Bronchial epithelial cell (primary cell): ENCODE measurements at places on chromosomes 4 and X. TPM values are rescaled to one million over a fixed set of nuclear protein-coding genes. Genes with fewer than 3 reads are reported as not detected.

Gene C4orf54
- total RNA-seq: under 0.01 TPM in 2 replicates

Gene VEGFC
- 7.2 and 8.7 TPM in 2 replicates for total RNA-seq

DNA sequence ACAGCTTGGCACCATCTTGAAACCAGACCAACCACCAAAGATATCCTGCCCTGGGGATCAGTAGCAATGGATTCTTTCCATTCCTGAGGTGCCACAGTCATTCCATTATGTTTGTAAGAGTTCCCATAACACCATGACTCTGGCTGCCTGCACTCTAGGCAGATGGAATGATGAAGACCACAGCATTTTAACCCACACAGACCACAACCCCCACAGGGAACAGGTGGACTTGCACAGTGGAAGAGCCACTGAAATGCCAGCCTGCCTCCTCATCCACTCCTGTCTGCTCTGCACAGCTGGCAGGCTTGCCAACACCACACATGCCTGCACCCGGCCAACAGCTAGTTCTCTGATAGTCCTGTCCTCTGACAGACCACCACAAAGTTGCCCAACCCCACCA is 2362.2 kb upstream of the AGA start:
- DNase-seq: no peak

DNA sequence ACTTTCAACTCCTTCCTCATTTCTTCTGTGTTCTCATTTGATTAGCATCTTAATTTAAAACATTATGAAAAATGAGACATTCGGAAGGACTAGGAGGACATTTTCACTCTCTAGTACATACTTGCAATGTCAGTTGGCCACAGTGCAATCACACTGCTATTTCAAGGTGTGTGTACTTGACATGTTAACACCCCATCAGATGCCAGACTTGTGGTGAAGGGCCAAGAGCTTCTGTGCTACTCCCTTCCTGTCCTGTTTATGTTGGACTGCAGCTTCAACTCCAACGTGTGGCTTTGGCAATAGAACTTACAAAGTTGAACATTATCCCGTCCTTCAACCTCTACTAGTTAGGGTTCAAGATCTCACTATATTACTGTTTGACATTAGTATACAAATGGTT is 221.0 kb downstream of the PALLD start:
- peak; percentile 65 for DNase-seq

DNA sequence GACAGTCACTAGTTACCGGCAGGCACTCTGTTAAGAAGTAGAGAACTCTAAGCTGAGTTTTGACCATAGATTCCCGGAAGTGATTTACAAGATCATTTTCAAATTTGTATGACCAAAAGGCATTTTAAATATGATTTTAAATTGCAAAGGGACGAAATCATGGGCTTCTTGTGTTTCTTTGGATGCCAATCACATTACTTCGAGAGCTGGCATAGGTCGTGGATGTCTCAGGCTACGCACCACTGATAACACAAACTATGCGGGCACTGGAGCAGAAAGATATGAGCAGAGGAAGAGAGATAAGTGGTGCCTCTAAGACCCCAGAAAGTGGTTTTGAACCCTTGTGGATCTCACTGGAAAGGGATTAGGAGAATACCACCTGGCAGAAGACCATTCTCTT is 294.2 kb upstream of the FTHL17 start:
- no peak for DNase-seq

Gene RASGEF1B
- 2.6 and 6.8 TPM in 2 replicates for total RNA-seq

Gene BMPR1B
- total RNA-seq: 14.5 and 15.3 TPM in 2 replicates

DNA sequence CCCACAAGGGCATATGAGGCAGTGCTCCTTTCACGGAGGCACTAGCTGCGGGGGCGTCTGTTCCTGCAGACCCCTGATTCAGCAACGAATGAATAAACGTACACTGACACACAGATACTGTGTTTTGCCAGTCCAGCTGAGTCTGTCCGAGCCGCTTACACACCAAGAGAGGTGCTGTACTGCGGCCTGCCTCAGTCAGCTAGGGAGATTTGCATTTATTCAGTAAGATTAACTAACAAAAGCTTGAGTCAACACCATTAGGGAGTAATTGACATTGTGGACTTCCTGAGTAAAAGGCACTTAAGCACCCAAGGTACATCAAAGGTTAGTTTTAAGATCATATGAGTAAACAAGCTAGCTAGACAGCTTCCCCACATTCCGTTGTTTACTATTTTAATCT is 31.0 kb upstream of the BEX4 start:
- no peak for DNase-seq

GRCh38 chr4:79831701-79832514 is 241.1 kb downstream of the ANTXR2 start:
- no peak for DNase-seq

Gene PDE6B
- 0.64 TPM in 1 of 2 replicates, not detected in the other for total RNA-seq

DNA sequence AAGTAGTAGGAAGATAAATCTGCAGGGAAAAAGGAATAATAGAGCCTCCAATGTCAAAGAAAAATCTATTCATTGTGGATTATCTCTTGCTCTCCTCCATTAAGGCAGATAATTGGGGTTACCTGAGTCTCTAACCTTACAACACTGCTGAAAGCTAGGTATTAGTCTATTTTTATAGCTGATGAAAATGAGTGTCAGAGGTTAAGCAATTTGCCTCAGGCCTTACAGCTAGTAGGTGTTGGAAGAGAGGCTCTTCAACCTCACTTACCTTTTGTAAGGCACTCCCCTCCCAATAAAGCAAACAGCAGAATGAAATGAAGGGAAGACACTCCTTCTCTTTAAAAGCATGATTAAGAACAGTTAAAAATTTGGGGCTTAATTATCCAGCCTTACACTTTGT is 45.4 kb upstream of the GAB1 start:
- DNase-seq: peak; percentile 64

DNA sequence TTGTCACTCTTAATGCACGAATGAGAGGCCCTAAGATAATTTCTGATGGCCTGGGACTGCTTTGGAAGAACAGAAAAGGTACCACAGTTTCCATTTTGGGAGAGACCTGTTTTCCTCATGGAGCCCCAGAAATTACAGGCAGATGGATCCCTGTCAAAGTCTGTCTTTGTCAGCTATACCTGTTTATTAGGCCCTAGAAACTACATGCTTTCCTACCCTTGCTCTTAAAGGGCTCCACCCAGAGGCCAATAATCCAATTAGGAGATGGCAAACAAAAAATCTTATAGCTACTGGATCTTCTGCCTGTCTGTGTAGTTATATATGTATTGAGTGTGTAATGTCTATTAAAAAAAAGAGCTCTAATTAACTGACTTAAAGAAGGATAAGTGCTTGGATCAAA is 141.3 kb downstream of the NR3C2 start:
- no peak for DNase-seq

DNA sequence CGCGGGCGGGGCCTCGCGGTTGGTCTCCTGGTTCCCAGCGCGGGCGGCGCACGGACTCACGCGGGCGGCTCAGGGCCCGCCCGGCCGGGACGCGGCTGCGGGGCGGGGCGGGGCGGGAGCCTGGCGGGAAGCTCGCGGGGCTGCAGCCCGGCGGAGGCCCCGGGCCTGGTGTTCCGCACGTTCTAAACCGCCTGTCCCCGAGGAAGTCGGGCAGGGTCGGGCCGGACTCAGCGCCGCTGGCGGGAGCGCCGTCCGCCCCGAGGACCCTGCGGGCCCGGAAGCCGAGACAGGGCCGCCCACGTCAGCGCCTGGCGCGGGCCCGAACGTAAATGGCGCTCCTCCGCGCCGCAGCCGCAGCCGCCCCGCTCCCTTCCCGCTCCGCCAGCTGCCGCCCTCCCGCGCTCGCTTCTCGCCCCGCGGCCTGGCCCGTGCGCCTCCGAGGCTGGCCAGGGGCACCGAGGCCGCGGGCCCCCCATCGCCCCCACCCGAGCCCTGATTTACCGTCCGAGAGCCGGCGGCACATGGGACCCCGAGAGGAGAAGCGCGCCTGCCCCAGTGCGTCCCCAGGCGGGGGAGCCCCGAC is 309 bp upstream of the CTBP1 start:
- peak; percentile 42 for DNase-seq

Gene SMR3B
- not detected in 2 replicates for total RNA-seq

- no peak for DNase-seq
These were observed 13.5 kb downstream of the ASB11 start for GRCh38 chrX:15301924-15302323.

DNA sequence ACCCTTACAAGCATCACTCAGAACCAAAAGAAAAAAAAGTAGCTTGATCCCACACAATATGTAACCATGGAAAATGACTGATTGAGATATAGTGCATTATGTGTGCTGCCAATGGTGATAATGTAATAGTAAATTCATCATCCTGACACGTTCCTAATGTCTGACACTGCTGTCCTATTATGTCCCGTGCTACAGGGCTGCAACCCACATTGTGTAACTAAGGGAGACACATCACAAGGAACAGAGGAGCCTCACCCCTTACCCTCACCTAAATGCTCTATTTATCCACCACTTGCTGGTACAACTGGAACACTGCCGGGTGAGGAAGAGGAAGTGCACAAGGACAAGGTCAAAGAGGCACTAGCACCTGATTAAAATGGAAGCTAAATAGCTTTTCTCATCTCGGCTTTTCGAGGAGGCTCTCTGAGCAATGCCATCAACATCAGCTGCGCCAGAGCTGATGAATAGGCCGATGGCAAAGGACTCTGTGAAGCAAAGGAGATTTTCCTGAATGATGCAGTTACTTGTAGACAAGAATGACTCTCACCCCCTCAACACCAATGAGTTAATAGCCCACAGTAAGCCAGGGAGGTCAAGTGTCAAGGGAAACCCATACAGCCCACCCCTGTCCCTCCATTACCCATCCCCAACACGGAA is 181.6 kb downstream of the HNRNPD start:
- no peak for DNase-seq

DNA sequence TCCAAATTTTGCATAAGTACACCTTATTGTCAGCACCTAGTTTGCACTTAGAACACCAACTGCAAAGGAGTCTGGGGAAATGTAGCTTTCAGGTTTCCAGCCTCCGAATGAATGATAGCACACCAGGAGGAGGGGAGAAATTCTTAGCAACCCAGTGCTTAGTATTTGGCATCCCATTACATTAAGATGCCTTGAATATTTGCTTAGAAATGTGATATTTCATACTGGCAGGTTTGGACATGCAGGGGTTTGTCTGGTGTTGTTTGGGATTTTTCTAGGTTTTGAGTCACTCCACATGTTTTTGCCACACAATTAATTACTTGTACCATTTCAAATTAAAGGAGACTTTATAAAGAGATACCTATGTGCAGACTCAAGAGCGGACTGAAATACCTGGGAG is 60.3 kb upstream of the CAMK2D start:
- peak; percentile 78 for DNase-seq

- no peak for DNase-seq
These were observed 49.0 kb downstream of the STARD8 start for GRCh38 chrX:68696267-68696990.

GRCh38 chrX:111090458-111090857 is 5.5 kb upstream of the PAK3 start:
- no peak for DNase-seq

DNA sequence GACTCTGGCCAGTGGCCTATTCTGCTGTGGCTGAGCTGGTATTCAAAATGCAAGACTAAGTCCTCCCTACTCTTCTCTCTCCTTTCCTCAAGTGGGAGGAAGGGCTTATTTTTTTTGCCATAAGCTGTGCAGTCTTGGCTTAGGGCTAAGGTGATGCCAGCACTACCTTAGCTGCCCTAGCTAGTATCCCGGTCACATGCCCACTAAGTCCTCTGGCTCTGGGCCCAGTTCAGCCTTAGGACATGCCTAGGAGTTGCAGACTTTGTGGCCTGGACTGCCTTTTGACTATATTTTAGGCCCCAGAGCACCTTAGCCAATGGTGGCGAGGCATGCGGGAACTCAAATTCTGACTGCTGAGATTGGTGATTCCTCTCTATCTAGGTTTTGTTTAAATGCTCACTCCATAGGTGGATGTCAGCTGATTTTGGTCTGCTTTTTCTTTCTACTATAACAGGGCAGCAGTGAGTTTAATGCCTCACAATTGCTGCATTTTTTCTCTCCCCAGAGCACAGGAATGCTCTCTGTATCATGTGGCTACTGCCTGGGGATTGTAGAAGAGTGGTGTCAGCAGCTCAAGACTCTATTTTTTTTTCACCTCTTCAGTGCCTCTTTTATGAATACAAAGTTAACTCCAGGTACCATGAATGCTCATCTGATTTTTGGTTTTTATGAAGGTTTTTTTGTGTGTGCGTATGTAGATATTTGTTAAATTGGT is 472.9 kb upstream of the GRID2 start:
- no peak for DNase-seq
